ENCODE measurements at places on chromosomes 6 and 20. TPM values are rescaled to one million over a fixed set of nuclear protein-coding genes. Genes with fewer than 3 reads are reported as not detected.

The SLC24A3 gene
- total RNA-seq = 0.18 TPM

The ANKRD66 gene
- not detected for total RNA-seq

The DDX43 gene
- 1.2 TPM for total RNA-seq

DNA sequence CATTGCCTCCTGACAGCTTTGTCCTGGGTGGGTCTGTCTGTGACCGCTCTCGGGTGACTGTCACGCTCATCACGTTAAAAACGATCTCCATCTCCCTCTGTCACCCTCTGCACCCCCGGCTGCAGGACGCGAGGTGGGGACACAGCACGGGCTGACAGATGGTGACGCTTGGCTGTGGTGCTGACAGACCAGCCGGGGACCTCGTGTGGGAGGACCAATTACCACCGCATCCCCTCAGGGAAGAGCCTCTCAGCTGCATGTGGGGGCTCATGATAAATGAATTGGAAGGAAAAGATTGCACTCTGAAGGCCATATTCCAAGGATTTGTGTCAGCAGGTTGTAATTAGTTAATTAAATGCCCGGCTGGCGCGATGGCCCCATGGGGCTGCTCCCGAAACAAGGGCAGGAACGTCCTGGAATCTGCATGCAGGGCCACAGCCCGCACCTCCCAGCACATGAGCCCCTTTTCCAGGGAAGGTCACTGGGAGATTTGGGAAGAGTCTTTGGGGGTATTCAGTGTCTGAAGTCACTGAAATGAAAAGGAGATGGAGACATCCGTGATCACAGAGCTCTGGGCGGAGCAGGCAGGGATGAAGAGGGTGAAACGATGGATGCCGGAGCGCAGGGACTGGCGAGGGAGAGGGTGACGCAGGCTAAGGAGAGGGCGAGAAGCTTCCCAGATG, 87.1 kb downstream of the ERMARD start:
- no peak for DNase-seq

GRCh38 chr6:82337688-82338257, 25.8 kb upstream of the TPBG start:
- DNase-seq = no peak

GRCh38 chr20:36866164-36866563, 9.8 kb upstream of the TLDC2 start:
- no peak for DNase-seq

GRCh38 chr6:160284575-160284974, 26.0 kb upstream of the SLC22A2 start:
- no peak for DNase-seq
